Lower lobe of right lung (tissue), 2 donors: ENCODE measurements at places on chromosomes 5 and 9. TPM values are rescaled to one million over a fixed set of nuclear protein-coding genes. Genes with fewer than 3 reads are reported as not detected.
A peak's percentile ranks its signal among the peaks of the same experiment; 100 is the strongest.

GRCh38 chr5:178196986-178197385, 7.3 kb upstream of the HNRNPAB start:
- no peaks in the 10 kb centered on the region for H3K4me1 ChIP-seq
- DNase-seq, result no peak
- peaks cover 6% of the 10 kb centered on the region for H3K27me3 ChIP-seq
- H3K27ac ChIP-seq, result no peak overlapping the region
- H3K36me3 ChIP-seq, result no peaks in the 10 kb centered on the region

- no peaks in the 10 kb centered on the region for H3K27me3 ChIP-seq
- peaks cover 6% of the 10 kb centered on the region for H3K4me1 ChIP-seq
- no peak for DNase-seq
- no peak overlapping the region for H3K4me3 ChIP-seq
- no peak overlapping the region for H3K27ac ChIP-seq
These were observed 127.6 kb upstream of the NMUR2 start for GRCh38 chr5:152532714-152533113.

GRCh38 chr5:610011-610743, 2.0 kb upstream of the CEP72 start:
- no peaks in the 10 kb centered on the region for H3K36me3 ChIP-seq
- peaks cover 12% of the 10 kb centered on the region for H3K4me1 ChIP-seq
- peaks cover 24% of the 10 kb centered on the region for H3K27me3 ChIP-seq
- no peak overlapping the region for H3K4me3 ChIP-seq
- H3K27ac ChIP-seq, result no peak overlapping the region

- H3K36me3 ChIP-seq, result no peaks in the 10 kb centered on the region
- no peak overlapping the region for H3K4me3 ChIP-seq
- no peaks in the 10 kb centered on the region for H3K4me1 ChIP-seq
- no peak overlapping the region for H3K27ac ChIP-seq
- DNase-seq, result no peak
These were observed 562.2 kb upstream of the MEF2C start for GRCh38 chr5:89445106-89445745.

DNA sequence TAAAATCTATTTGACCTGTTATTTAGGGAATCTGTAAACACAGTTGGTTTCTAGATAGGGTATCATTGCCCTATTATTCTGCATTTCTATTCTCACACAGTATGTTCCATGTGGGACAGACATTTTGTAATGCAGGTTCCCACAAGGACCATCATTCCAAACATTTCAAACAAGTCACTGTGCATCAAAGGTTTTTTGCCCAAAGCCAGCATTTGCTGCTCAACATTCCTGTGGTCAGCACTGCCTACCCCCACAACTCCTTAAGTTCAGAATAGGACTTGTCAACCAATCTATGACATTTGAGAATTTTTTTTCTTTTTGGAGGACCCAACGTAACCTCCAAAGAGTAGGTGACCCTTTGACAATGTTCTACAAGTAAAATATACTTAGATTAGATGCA, 95.7 kb downstream of the LPAR1 start:
- peaks cover 8% of the 10 kb centered on the region for H3K36me3 ChIP-seq
- no peak for DNase-seq
- no peak overlapping the region for H3K27ac ChIP-seq
- H3K4me1 ChIP-seq, result peaks cover 5% of the 10 kb centered on the region
- no peaks in the 10 kb centered on the region for H3K27me3 ChIP-seq
- H3K4me3 ChIP-seq, result no peak overlapping the region

DNA sequence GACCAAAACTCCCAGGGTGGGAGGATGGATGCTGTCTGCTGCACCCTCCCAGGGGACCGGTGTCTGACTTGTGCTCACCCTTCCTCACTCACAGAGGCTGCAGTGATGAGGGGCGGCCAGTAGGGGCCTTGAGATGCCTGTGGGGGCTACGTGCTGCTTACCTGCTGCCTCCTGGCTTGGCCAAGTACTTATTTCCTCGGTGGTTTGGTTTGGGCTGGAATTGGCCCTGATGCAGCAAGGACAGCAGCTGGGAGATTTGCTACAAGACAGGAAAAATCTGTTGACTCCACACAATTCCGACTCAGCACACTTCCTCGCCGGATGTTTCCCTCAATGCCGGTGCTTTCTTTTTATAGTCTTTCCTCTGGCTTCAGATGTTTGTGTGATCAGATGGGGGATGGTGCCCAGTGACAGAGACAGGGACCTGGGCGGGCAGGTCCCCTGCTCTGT, 6.6 kb downstream of the PCDH12 start:
- H3K4me3 ChIP-seq, result peak overlapping the region; percentile 13
- no peaks in the 10 kb centered on the region for H3K27me3 ChIP-seq
- H3K27ac ChIP-seq, result peak overlapping the region; percentile 34
- H3K36me3 ChIP-seq, result peaks cover 22% of the 10 kb centered on the region

DNA sequence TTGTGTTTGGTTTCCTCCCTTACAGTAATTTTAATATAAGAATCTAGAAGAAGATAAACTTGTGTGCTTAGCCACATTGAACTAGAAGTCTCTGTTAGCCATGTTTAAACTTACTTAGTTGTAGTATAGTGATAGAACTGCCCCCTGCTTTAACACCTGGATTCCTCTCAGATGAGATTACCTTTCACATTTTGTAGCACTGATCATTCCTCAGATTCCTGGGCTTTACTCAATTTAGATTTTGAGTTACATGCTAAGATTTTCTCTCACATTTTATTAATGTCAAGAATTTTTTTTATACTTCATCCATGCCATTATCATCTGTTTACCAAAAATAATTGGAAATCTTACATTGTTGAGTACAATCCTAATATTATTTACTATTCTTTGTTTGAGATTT, 70.5 kb downstream of the GPBP1 start:
- H3K36me3 ChIP-seq, result peaks cover 36% of the 10 kb centered on the region
- no peak for DNase-seq
- no peak overlapping the region for H3K4me3 ChIP-seq
- H3K27ac ChIP-seq, result no peak overlapping the region
- no peaks in the 10 kb centered on the region for H3K27me3 ChIP-seq

- no peak for DNase-seq
- no peaks in the 10 kb centered on the region for H3K4me1 ChIP-seq
- H3K36me3 ChIP-seq, result peaks cover 19% of the 10 kb centered on the region
- H3K27ac ChIP-seq, result no peak overlapping the region
These were observed 135.8 kb downstream of the KDM4C start for GRCh38 chr9:6893350-6894131.

- no peaks in the 10 kb centered on the region for H3K36me3 ChIP-seq
- H3K4me3 ChIP-seq, result no peak overlapping the region
- H3K27ac ChIP-seq, result no peak overlapping the region
- H3K27me3 ChIP-seq, result no peaks in the 10 kb centered on the region
- H3K4me1 ChIP-seq, result no peaks in the 10 kb centered on the region
These were observed 190.6 kb upstream of the C9orf72 start for GRCh38 chr9:27763831-27764230.

- peak overlapping the region; percentile 93 for H3K27ac ChIP-seq
- no peak overlapping the region for H3K4me3 ChIP-seq
- H3K4me1 ChIP-seq, result peaks cover 90% of the 10 kb centered on the region
- peak; percentile 85 for DNase-seq
- no peaks in the 10 kb centered on the region for H3K27me3 ChIP-seq
These were observed 16.6 kb upstream of the RALGDS start for GRCh38 chr9:133137451-133138231.

TMEFF1 gene
- 0.80 TPM for total RNA-seq

SLC1A1 gene
- total RNA-seq, result 31.4 TPM

PLAC8L1 gene
- not detected for total RNA-seq

PTGES gene
- 3.9 TPM for total RNA-seq
